Activated naive CD4-positive, alpha-beta T cell treated with anti-CD3 and anti-CD28 coated beads for 36 hours (primary cell): ENCODE measurements at places on chromosomes 1 and 21.
A peak's percentile ranks its signal among the peaks of the same experiment; 100 is the strongest.

DNA sequence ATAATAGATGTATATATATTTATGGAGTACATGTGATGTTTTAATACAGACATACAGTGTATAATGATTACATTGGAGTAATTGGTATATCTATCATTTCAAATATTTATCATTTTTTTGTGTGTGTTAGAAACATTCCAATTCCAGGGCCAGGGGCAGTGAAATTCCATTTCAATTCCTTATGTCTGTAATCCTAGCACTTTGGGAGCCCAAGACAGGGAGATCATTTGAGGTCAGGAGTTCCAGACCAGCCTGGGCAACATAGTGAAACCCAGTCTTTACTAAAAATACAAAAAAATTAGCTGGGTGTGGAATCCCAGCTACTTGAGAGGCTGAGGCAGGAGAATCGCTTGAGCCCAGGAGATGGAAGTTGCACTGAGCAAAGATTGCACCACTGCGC, 30.4 kb upstream of the PDC start:
- no peak for DNase-seq

DNA sequence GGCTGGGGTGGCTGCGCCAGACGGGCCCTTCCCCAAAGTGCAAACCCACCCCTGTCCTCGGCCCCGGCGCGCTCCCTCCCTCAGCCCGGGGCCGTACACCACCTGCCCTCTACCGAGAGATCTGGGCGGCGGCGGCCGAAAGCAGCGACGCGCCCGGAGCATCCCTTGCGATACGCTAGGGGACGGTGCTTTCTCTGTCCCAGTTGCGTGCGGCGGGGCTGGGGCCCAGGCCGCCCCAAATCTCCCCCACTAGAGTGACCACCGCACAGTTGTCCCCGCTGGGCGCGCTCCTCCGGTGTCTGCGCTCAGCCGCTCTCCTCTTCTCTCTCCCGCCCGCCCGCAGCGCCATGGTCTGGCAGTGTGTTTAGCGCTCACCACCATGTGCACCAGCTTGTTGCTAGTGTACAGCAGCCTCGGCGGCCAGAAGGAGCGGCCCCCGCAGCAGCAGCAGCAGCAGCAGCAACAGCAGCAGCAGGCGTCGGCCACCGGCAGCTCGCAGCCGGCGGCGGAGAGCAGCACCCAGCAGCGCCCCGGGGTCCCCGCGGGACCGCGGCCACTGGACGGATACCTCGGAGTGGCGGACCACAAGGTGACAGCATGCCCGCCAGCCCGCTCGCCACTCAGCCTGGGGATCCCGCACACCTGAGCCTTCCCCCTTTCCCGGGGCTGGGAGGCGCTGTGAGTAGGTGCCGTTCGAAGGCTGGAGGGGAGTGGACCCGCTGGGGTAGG, 1.0 kb downstream of the ST6GALNAC5 start:
- DNase-seq, result peak; percentile 40

- no peak for DNase-seq
Measured at GRCh38 chr1:186066411-186066810, 308.6 kb downstream of the TPR start.

- DNase-seq, result peak; percentile 57
Measured at GRCh38 chr1:99481391-99481996, 164.4 kb upstream of the PALMD start.

- DNase-seq, result peak; percentile 84
Measured at GRCh38 chr1:153945131-153945794, 1.3 kb downstream of the DENND4B start.

DNA sequence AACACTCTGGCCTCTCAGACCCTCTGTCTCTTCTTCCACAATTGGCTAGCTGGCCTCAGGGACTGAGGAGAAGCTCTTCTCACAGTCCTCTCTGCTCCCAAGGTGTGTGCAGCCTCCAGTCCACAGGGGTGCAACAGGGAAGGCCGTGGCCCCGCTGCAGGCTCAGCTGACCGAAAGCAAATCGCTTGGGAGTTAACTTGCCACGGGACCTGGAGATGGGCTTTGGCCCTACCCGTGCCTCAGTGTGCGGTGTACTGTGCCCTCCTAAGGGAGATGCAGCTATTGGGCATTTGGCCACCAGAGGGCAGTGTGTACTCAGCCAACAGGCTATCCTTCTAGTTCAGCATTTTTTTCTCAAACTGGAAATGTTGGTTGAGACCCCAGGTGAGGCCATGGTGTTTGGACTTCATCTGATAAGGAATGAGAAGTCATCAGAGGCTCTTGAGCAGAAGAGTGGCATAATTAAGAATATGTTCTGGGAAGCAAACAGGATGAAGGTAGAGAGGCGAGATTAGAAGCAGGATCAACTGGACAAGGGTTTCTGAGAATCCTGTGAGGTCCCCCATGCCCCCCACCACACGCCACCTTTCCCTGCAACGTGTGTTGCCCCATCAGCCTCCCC, 42.5 kb upstream of the TMEM125 start:
- peak; percentile 93 for DNase-seq

DNA sequence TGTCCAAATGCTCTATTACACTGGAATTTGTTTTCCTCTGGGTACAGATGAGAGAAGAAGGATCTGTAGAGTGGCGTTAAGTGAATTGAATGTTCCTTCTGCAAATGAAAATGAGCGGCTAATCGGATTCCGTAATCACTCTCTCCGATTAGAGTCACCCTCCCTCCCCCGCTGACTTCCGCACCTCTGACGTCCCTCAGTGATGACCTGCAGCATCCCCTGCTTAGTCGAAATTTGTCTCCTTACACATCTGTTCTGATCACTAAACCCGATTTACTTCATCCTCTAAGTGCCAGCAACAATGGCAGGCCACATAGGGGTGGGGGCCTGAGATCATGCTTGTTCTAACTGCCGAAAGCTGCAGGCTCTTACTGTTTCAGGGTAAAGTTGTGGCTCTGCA, 378.7 kb downstream of the SEC16B start:
- DNase-seq, result no peak

DNA sequence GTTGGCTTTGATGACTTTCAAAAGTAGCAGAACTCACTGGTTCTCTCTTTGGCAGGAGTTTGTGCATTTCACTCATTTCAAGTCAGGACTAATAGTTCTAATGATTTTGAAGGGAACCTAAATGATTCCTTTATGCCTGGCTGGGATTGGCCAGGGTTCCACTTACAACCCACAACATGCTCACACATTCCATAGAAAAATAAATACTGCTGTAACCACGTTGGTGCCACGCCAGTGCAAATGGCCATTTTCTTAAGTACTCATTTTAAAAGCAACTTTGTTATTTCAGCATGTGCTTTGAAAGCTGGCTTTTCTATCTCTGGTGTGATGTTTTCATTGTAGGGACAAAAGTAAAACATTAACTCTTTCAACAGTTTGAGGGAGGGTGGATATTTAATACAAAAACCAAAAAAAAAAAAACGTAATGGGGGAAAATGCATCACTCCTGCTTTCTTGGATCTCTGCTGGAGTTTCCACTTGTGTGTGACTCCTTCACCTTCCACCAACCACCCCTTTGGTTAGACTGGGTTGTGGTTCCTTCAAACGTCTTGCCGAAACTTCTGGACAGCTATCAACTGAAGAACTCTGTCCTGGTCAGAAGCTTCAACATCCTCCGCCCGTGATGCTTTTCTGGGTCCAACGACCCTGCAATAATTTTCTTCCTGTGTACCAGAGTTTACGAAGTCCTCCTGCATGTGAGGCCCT, 300.4 kb upstream of the RUNX1 start:
- DNase-seq, result no peak

- no peak for DNase-seq
Measured at GRCh38 chr1:204285436-204286305, 71.9 kb upstream of the GOLT1A start.

DNA sequence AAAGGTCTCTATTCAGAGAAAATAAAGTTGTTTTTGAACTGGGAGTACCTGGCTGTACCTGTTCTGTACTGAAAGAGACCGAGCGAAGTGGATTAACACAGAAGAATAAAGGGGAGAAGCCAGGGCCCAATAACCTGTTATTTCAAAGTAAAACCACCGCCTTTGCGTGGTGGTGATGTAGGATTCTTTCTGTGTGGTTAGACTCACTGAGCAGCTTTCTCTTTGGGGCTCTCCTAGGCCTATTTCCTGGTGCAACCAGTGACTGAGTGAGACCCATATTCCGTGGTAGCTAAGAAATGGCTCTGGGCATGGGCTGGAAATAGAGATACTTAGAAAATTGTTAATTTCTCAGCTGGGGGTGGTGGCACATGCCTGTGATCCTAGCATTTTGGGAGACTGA, 99.9 kb downstream of the XCL2 start:
- peak; percentile 50 for DNase-seq

DNA sequence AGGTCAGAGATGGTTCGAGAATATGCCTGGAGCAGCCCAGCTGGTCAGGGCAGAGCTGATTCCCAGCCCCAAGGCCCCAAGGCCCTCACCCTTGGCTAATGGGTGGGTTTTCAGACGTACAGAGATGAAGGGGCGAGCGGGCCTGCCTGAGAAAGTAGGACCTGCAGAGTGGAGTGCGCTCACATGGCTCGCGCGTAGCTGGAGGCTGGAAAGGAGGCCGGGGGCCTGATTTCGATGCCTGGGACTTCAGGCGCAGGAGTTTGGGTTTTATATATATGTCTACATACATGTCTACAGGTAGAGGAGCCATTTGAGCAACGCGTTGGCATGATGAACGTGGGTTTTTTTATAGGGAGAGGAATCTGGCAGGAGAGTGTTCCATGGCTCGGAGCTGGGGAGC, 8.9 kb downstream of the COQ8A start:
- DNase-seq, result no peak

- no peak for DNase-seq
Measured at GRCh38 chr1:111565079-111565478, 54.5 kb upstream of the RAP1A start.

DNA sequence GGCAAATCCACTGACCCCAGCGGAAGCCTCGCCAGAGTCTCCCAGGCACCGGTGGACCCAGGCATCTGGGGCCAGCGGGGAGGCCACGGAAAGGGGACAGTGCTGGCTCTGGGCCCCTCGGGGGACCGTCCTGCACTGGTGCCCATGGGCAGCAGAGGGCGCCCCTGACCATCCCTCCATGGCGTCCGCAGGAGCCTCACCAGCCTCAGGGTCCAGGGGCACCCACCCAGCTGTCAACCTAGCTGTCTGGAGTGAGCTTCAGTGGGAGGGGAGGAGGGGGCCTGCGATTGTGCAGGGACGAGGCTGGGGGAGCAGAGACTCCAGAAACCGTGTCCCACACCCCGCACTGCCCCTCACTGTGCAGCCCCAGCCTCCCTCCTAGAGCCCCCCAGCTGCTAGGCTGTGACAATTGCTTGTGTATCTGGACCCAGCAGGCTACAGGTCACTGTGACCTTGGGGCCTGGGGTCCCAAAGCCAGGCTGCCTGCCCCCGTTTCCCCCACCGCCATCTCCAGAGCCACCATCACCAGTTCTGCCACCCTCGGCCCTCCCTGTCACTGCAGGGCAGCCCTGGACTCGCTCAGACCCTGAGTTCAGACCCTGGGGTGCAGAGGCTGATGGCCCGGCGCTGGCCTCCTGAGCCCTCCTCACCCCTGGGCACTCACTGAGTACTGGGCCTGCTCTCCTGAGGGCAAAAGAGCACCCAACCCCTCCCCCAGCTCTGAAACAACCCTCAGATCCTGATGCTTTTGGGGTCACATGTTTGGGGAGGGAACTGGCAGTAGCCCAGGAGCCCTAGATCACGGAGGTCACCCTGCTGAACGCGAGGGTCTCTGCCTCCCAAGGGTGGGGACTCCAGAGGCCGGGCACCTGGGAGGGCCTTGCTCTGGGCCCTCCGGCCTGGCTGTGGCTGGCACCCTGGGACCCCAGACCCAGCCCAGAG, 10.6 kb upstream of the COL6A1 start:
- DNase-seq, result peak; percentile 67

GRCh38 chr1:173420330-173420806, 56.8 kb upstream of the PRDX6 start:
- DNase-seq, result peak; percentile 75
